Activated CD4-positive, alpha-beta T cell treated with anti-CD3 and anti-CD28 coated beads, Interleukin-10, Interleukin-2, amounts not matched to agents 100 ng/mL and 50 ng/mL, durations not matched to agents 16 hours and 8 hours (primary cell): ENCODE measurements at places on chromosomes 12 and 14.

GRCh38 chr12:106873983-106874382 is 81.7 kb upstream of the TMEM263 start:
- no peak for DNase-seq

DNA sequence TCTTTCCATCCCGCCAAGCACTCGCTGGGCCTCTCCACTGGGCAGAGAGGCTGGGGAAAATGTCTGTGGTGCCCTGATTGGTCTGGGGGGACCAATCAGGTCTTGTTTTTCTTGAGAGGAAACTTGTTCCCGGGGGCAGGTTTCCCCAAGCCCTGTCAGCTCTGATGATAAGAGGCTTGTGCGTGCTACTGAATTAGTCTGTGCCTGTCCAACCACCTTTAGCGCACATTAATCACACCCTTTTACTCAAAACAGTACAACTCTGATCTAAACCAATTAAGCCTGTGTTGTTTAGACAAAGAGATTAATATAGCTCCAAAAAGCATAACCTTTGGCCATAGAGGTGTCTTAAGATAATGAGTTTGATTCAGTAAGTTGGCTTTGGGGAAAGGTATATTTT is 580.4 kb downstream of the VRK1 start:
- no peak for DNase-seq

DNA sequence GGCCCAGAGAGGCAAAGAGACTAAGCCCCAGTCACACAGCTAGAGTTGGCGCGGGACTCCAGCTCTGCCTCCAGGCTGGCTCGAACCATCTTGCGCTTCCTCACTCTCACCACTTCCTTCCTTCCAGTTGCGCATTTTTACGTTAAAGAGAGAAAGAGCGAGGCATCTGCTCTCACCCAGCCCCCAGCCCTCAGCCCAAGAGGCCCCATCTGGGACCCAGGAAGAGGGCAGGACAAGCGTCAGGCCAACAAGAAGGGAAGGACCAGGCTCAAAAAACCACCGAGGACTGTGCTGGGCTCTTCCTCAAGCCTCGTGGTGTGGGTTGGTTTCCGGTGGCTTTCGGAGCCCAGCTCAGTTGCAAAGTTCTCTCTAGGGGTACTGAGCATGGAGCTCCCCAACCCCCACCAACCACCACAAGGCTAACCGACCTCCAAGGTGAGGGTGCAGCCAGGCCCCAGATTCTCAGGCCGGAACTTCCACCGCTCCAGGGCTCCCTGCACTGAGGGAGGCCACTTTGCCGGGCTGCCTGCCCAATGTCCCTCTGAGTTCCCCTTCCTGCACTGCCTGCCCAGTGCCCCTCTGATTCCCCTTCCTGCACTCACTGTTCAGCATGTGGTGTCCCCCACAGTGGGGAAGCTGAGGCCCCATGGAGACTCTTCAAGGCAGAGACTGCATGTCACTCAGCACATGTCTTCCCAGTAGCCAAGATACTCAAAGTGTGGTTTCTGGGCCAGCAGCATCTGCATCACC is 35.9 kb downstream of the TESC start:
- peak; percentile 85 for DNase-seq

GRCh38 chr14:99192028-99192621 is 79.9 kb downstream of the BCL11B start:
- DNase-seq = no peak

- DNase-seq = no peak
These were observed 518.8 kb upstream of the ATXN7L3B start for GRCh38 chr12:74018849-74019248.

DNA sequence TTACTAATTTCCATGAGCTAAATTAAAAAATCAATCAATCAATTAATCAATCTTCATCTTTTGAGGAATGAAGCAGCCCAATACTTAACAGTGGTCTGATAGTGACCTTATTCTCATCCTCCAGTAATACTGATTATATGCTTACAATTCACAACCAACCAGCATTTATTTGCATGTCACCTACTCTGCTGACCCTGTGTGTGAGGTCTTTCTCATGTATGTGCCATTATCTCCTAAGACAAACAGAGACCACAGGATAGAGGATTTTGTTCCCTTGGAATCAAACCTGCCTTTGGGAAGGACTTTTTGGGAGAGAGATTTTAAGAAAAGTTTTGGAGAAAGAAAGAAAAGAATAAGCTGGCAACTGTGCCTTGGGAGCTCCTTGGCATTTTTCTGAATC is 197.2 kb downstream of the NRXN3 start:
- no peak for DNase-seq
